ENCODE measurements at places on chromosomes 4 and X. TPM values are rescaled to one million over a fixed set of nuclear protein-coding genes. Genes with fewer than 3 reads are reported as not detected.

Gene DCAF8L2
- not detected for total RNA-seq

Gene HGFAC
- 0.24 TPM for total RNA-seq

Gene FRYL
- 16.6 TPM for total RNA-seq

Gene FMR1NB
- not detected for total RNA-seq

Gene UGT2B10
- total RNA-seq, result not detected

Gene HS3ST1
- 0.30 TPM for total RNA-seq
